ENCODE measurements at places on chromosomes 11 and 22. TPM values are rescaled to one million over a fixed set of nuclear protein-coding genes. Genes with fewer than 3 reads are reported as not detected.
A peak's percentile ranks its signal among the peaks of the same experiment; 100 is the strongest.

DNA sequence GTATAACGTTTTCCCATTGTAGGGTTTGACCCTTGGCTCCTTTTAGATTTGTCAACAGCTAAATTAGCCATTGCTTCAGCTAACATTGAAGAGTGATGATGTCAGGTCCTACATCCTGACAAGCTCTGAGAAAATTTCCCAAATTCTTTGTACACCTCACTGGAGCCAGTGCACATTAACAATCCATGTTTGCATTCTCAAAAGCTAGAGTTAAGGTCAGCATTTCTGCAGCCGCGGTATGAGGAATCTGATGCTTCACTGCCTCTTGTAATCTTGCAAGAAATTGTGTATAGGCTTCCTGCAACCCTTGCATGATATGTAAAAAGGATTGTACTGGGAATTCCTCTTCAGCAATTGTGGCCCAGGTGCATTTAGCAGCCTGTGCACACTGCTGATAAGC lies 33.1 kb upstream of the NCAM1 start:
- no peaks in the 10 kb centered on the region for H3K4me1 ChIP-seq
- no peaks in the 10 kb centered on the region for H3K27me3 ChIP-seq
- H3K4me3 ChIP-seq = no peak overlapping the region
- H3K36me3 ChIP-seq = no peaks in the 10 kb centered on the region

DNA sequence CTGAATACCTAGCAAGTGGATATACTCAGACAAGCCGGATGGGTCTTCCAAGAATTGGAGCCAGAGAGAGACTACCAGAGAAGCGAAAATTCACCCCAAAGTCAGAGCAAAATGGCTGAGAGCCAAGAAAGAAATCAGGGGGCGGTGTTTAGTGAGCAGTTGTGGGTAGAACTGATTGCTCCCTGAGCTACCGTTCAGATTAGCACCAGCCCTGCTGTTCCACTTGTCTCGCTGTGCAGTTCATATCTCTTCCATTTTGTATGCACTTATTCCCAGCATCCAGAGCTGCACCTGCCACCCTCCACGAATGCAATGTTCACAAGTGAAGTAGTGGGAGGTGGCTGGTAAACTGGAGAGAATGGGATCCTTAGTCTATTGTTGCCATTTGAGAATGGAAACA lies 25.5 kb downstream of the DRD2 start:
- no peak for DNase-seq
- no peak overlapping the region for H3K4me3 ChIP-seq

GRCh38 chr22:49668402-49668801 lies 159.3 kb downstream of the BRD1 start:
- DNase-seq = no peak
- no peak overlapping the region for H3K4me3 ChIP-seq
- no peaks in the 10 kb centered on the region for H3K4me1 ChIP-seq
- peaks cover 5% of the 10 kb centered on the region for H3K27me3 ChIP-seq
- H3K36me3 ChIP-seq = no peaks in the 10 kb centered on the region

- H3K36me3 ChIP-seq = no peaks in the 10 kb centered on the region
- H3K27me3 ChIP-seq = no peaks in the 10 kb centered on the region
- DNase-seq = no peak
- H3K27ac ChIP-seq = peak overlapping the region; percentile 53
- peak overlapping the region; percentile 52 for H3K4me3 ChIP-seq
Measured at GRCh38 chr11:46916286-46917108, 1.9 kb downstream of the LRP4 start.

Gene PLAAT2
- not detected for total RNA-seq

Gene C11orf65
- total RNA-seq = 0.18 TPM

GRCh38 chr11:117152066-117152465 lies 8.0 kb downstream of the PAFAH1B2 start:
- no peak overlapping the region for H3K4me3 ChIP-seq
- H3K27me3 ChIP-seq = no peaks in the 10 kb centered on the region
- H3K36me3 ChIP-seq = peaks cover 4% of the 10 kb centered on the region
- H3K27ac ChIP-seq = no peak overlapping the region
- H3K4me1 ChIP-seq = peaks cover 12% of the 10 kb centered on the region

Gene ANO9
- 61.4 TPM for total RNA-seq

GRCh38 chr11:125903711-125904659 lies at the start of gene DDX25:
TSS of gene DDX25 (plus strand) at chr11:125904508. CDS start at chr11:125904518, 10 bp downstream.
- H3K4me3 ChIP-seq = peak within 1 kb of the TSS; percentile 87
- H3K27me3 ChIP-seq = peaks cover 23% of the 10 kb centered on the region
- no peak within 1 kb of the TSS for H3K27ac ChIP-seq
- H3K36me3 ChIP-seq = peaks cover 13% of the 10 kb centered on the region

- no peaks in the 10 kb centered on the region for H3K4me1 ChIP-seq
- H3K27me3 ChIP-seq = no peaks in the 10 kb centered on the region
- DNase-seq = no peak
- H3K4me3 ChIP-seq = no peak overlapping the region
Measured at GRCh38 chr11:61538636-61538961, 30.1 kb downstream of the LRRC10B start.

Gene B3GAT1
- 0.10 TPM for total RNA-seq

DNA sequence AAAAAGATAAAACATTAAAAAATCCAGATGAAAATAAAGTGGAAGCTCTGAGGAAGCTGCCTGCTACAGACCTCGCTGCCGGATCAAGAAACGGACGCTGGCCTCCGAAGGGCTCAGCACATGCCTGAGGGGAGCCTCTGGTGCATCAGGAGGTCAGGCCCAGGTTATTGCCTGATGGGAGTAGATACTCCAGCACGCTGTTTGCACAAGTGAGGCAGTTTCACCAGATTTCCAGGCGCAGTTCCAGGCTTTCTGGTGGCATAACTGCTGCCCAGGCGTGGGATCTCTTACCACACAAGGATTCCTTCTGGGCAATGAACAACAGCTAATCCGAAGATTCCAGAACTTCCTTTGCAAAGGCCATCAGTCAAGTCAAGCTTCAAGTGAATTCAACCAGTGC lies 154.2 kb downstream of the MPPED1 start:
- H3K36me3 ChIP-seq = no peaks in the 10 kb centered on the region
- no peak overlapping the region for H3K4me3 ChIP-seq
- no peak for DNase-seq
- H3K27me3 ChIP-seq = no peaks in the 10 kb centered on the region

Gene SYT9
- 3.7 TPM for total RNA-seq

GRCh38 chr11:78981153-78981552 lies 406.5 kb upstream of the NARS2 start:
- no peaks in the 10 kb centered on the region for H3K36me3 ChIP-seq
- no peak for DNase-seq

Gene APOA1
- 1.7 TPM for total RNA-seq

Measured in Panc1 (cell line).